Osteocyte (in vitro differentiated cells): ENCODE measurements at places on chromosomes 6 and 20. TPM values are rescaled to one million over a fixed set of nuclear protein-coding genes. Genes with fewer than 3 reads are reported as not detected.

GRCh38 chr6:164859816-164860215, 449.6 kb downstream of the C6orf118 start:
- no peak overlapping the region for H3K27ac ChIP-seq
- no peaks in the 10 kb centered on the region for H3K27me3 ChIP-seq
- no peak overlapping the region for H3K4me3 ChIP-seq

DNA sequence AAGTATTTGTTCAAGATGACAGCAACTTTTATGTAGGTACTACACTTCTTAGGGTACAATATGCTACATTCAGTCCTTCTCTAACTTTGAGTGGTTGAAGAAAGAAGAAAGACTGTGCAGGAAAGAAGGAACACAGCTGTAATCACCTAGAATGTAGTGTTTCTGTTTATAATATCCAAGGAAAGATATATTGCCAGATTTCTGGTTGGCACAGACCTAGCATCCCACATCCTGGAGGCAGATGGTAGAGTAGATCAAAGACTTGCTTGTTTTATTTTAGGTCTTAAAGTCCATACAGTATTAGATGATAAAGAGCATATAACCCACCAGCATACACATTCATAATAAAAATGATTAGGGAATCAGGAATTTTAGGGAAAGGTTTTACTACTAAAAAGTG, 13.3 kb upstream of the FABP7 start:
- H3K4me3 ChIP-seq, result no peak overlapping the region
- H3K36me3 ChIP-seq, result no peaks in the 10 kb centered on the region
- H3K27ac ChIP-seq, result no peak overlapping the region
- no peak for DNase-seq
- no peaks in the 10 kb centered on the region for H3K4me1 ChIP-seq

The TFAP2D gene
- not detected in 2 replicates for total RNA-seq

GRCh38 chr6:33172688-33173534, 19.4 kb downstream of the COL11A2 start:
- H3K36me3 ChIP-seq, result no peaks in the 10 kb centered on the region
- no peak overlapping the region for H3K27ac ChIP-seq
- H3K4me1 ChIP-seq, result peaks cover 23% of the 10 kb centered on the region

DNA sequence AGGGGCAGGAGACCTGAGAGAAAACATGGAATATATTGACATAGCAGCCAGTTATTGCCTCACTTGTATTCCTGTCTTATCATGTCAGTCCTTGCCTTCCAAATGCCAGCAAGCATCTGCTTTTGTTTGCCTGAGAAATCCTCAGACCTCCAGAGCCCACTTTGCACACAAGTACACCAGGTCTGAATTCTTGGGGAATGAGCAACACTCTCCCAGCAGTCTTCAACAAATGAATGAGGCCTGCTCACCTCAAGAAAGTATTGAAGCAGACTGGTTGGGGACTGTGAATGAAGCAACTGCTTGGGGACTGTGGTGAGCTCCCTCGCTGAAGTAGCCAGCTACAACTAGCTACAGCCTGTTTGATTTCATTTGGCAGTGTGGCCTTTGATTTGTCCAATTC, 172.8 kb upstream of the SPTLC3 start:
- H3K4me3 ChIP-seq, result no peak overlapping the region
- H3K4me1 ChIP-seq, result no peaks in the 10 kb centered on the region
- no peak for DNase-seq
- no peak overlapping the region for H3K27ac ChIP-seq

- DNase-seq, result no peak
- H3K27me3 ChIP-seq, result no peaks in the 10 kb centered on the region
- H3K27ac ChIP-seq, result no peak overlapping the region
- no peak overlapping the region for H3K4me3 ChIP-seq
- H3K4me1 ChIP-seq, result peaks cover 9% of the 10 kb centered on the region
These were observed 157.4 kb upstream of the TNFAIP3 start for GRCh38 chr6:137709424-137710236.

GRCh38 chr6:14735956-14736486, 509.8 kb upstream of the JARID2 start:
- H3K4me1 ChIP-seq, result peaks cover 35% of the 10 kb centered on the region
- no peaks in the 10 kb centered on the region for H3K36me3 ChIP-seq
- H3K27ac ChIP-seq, result no peak overlapping the region
- H3K4me3 ChIP-seq, result no peak overlapping the region
- no peaks in the 10 kb centered on the region for H3K27me3 ChIP-seq

GRCh38 chr20:50186151-50186885, 4.3 kb upstream of the CEBPB start:
- H3K27ac ChIP-seq, result peak overlapping the region; percentile 65
- H3K4me3 ChIP-seq, result no peak overlapping the region
- no peaks in the 10 kb centered on the region for H3K36me3 ChIP-seq
- peak; percentile 95 for DNase-seq
- H3K27me3 ChIP-seq, result peaks cover 11% of the 10 kb centered on the region
- peaks cover 10% of the 10 kb centered on the region for H3K4me1 ChIP-seq

The SLC22A3 gene
- not detected in 2 replicates for total RNA-seq

The CD24 gene
- 0.30 and 0.42 TPM in 2 replicates for total RNA-seq

The GJA10 gene
- total RNA-seq, result not detected in 2 replicates

The BAG2 gene
- 8.8 and 9.1 TPM in 2 replicates for total RNA-seq

GRCh38 chr20:23415555-23415954, 5.7 kb downstream of the NAPB start:
- no peak overlapping the region for H3K4me3 ChIP-seq
- no peaks in the 10 kb centered on the region for H3K36me3 ChIP-seq
- peak overlapping the region; percentile 27 for H3K27ac ChIP-seq
- H3K4me1 ChIP-seq, result peaks cover 43% of the 10 kb centered on the region
- no peaks in the 10 kb centered on the region for H3K27me3 ChIP-seq

DNA sequence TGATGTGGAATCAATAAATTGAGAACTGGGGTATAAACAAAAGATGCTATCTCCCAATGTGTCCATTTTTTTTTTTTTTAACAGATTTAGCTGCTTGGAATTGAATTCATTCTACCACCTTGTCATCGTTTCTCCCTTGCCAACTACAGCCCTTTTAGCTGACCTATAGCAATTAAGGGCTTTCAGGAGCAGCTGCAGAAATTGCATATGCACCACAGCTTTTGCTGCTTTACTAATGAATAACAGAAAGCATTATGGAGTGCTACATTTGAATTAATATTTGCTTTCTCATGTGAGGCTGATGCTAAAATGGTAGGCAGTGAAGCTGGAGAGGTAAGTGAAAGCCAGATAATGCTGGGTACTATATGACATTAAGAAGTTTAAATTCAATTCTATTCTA, 5.7 kb downstream of the SESN1 start:
- H3K27ac ChIP-seq, result no peak overlapping the region
- no peaks in the 10 kb centered on the region for H3K27me3 ChIP-seq
- no peak overlapping the region for H3K4me3 ChIP-seq
- peaks cover 11% of the 10 kb centered on the region for H3K36me3 ChIP-seq

The TRIM31 gene
- not detected in 2 replicates for total RNA-seq

DNA sequence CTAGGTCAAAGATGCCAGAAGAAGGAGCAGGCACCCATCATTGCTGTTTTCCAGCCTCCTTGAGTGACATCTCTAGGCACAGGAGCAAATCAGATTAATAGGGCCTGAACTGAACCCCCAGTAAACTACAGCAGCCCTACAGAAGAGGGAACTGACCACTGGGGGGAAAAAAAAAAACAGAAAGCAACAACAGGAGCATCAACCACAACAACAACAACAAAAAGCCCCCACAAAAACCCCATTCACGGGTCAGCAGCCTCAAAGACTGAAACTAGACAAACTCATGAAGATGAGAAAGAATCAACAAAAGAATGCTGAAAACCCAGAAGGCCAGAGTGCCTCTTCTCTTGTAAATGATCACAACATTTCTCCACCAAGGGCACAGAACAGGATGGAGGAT, 537.4 kb upstream of the BTBD3 start:
- H3K4me3 ChIP-seq, result no peak overlapping the region
- no peaks in the 10 kb centered on the region for H3K27me3 ChIP-seq
- no peak for DNase-seq
- H3K27ac ChIP-seq, result no peak overlapping the region
- peaks cover 4% of the 10 kb centered on the region for H3K36me3 ChIP-seq
